ENCODE measurements at places on chromosomes 2 and 18.

GRCh38 chr2:65549257-65549627, 116.8 kb upstream of the SPRED2 start:
- no peak for DNase-seq

DNA sequence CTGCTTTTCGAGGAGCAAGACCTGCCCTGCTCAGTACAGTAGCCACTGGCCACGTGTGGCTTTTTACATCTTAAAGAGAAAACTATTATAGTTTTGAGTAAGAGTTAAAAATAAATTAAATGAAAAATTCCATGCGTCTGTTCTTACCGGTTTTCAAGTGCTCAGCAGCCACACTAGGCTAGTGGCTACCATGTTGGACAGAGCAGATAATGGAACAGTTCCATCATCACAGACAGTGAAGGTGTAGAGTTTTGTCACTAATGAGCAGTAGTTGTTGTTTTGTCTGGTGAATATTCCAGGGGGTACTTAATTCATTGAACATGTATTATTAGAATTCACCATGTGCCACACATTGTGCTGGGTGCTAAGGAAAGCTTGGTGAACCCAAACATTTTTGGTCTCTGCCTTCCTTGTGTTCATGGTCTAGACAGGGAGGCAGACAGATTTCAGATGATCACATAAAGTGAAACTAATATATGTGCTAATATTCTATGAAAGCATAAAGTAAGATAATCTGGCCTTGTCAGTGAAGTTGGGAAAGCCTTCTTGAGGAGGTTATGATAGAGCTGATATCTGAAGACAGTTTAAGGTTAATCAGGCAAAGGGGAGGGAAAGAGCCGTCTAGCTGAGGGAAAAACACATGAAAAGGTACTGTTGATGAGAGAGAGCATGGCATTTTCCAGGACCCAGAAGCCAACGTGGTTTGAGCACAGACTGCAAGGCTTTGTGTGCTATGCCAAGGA, 1.4 kb downstream of the ALMS1 start:
- DNase-seq, result no peak

- no peak for DNase-seq
Measured at GRCh38 chr2:138432971-138433370, 68.6 kb upstream of the SPOPL start.

DNA sequence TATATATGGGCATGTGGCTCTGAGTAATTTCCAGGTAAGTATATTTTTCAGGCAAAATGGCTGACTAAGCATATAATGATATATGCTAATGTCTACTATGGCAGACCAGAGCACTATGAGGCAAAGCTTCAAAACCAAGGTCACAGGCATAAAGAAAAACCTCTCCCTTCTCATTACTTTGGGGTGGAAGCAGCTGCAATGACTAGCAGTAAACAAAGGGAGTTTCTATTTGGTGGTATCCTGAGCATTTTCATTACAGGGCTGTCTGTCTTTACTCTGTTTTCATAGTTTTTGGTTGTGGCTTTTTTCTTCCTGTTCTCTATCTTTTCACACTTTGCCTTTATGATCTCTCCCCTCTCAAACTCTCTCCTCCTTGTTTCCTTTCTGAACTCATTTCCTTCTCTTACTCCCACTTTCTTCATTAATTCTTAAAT, 15.6 kb downstream of the PDE6D start:
- DNase-seq, result no peak

- DNase-seq, result no peak
Measured at GRCh38 chr2:1698188-1698945, 45.9 kb downstream of the PXDN start.

DNA sequence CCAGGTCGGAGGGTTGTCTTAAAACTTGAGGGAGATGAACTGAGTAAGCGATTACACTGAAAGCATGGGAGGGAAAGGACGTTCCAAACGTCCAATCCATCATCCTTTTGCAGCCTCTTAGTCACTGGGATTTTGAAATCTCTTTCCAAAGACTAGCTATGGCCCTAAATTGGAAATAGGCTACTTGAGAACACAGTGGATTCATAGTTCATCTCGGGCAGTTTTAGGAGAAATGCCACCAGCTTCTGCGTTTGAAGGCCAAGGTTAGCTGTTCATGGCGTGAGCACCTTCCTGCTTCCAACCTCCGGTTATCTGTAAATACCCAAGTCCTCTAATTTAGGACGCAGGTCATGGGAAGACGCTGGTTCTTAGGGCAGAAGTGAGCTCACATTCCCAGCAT, 821 bp upstream of the EML6 start:
- DNase-seq, result no peak

- DNase-seq, result no peak
Measured at GRCh38 chr18:23166891-23167541, 31.7 kb downstream of the CABLES1 start.

GRCh38 chr18:58769321-58769720, 95.4 kb upstream of the ZNF532 start:
- DNase-seq, result no peak
